ENCODE measurements at places on chromosomes 1 and 21. TPM values are rescaled to one million over a fixed set of nuclear protein-coding genes. Genes with fewer than 3 reads are reported as not detected.

GRCh38 chr1:103250441-103250861 is 142.1 kb upstream of the COL11A1 start:
- no peak for DNase-seq

GRCh38 chr1:27915082-27915575 is 19.7 kb upstream of the SMPDL3B start:
- DNase-seq, result no peak

- no peak for DNase-seq
Measured at GRCh38 chr1:31153423-31153822, 86.3 kb downstream of the NKAIN1 start.

DNA sequence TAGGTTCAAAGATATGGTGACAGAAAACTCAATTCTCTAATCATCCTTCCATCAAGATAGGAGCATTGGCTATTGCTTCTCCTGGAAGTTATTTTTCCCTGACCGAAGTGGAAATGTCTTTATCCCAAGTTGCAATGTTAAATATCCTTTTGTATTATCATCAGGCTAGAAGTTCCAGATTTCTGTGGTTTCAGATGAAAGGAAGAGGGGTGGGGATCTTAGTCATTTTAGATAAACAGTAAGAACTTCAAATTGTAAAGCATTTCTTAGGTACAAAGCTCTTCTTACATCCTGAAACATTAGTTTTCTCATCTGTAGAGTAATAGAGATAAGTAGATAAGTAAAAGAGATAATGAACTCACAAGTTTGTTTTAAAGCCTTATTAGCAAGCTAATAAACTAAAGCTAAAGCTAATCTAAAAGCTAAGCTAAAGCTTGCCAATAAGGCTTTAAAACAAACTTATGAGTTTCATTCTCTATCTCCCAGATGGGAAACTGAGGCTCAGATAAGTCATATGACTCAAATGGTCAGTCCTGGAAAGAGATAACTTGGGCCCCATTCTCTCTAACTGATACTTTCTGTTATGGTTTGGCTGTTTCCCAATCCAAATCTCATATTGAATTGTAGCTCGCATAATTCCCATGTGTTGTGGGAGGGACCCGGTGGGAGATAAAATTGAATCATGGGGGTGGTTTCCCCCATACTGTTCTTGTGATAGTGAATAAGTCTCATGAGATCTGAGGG is 99.2 kb upstream of the KCNK2 start:
- no peak for DNase-seq

DNA sequence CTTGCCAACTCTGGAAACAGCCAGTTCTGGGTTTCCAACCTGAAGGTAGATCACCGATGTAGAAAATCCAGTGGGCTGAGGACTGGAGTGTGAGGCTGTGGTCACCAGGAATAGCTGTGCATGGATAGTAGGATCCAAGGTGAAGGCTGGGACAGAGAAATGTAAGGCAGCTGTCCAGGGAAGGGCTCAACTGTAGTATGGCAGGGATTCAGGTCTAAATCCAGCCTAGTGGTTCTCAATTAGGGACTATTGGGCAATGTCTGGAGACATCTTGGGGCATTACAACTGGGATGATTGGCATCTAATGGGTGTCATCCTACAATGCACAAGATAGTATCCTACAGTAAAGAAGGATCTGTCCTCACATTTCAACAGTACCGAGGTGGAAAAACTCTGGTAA is 67.7 kb upstream of the RUNX1 start:
- no peak for DNase-seq

- peak; percentile 36 for DNase-seq
Measured at GRCh38 chr1:1308756-1309250, 406 bp downstream of the PUSL1 start.

GRCh38 chr1:207181847-207182246 is 77.8 kb downstream of the C4BPA start:
- no peak for DNase-seq

GRCh38 chr1:200015811-200016210 is 11.7 kb upstream of the NR5A2 start:
- DNase-seq, result no peak

- no peak for DNase-seq
Measured at GRCh38 chr21:21547368-21547953, 549.3 kb downstream of the NCAM2 start.

DNA sequence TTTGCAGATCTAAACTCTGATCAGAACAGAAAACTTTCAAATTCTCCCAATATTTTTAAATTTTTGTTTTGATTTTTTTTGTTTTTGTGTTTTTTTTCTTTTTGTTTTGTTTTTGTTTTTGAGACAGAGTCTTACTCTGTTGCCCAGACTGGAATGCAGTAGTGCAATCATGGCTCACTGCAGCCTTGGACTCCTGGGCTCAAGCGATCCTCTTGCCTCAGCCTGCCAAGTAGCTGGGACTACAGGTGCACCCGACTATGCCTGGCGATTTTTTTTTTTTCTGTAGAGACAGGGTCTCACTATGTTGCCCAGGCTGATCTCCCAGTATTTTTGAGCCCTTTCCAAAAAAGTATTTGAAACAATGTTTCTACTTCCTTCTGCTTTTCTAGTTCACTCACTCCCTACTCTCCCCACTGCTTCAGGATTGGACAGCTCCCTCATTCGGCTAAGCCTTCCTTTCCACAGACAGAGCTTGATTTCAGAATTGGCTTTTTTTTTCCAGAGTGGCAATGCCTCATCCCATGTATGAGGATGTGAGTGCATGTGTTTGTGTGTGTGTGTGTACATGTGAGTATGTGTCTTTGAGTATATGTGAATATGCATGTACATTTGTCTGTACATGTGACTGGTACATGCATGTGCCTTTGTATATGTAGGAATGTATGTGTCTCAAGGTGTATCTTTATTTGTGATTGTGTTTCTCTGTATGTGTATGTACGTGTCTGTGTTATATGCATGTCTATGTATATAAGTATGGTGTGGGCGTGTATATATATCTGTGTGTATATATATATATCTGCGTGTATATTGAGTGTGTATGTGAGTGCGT is 11.9 kb downstream of the LHX4 start:
- no peak for DNase-seq

Gene L1TD1
- 0.08 TPM for total RNA-seq

Gene KAZN
- 2.2 TPM for total RNA-seq

Gene NBPF9
- total RNA-seq, result 4.1 TPM

Gene INPP5B
- total RNA-seq, result 10.9 TPM

Gene GCSAML
- 0.19 TPM for total RNA-seq

Gene RPS27
- 1,061 TPM for total RNA-seq
